Bronchus fibroblast of lung (primary cell): ENCODE measurements at places on chromosomes 1 and 21. TPM values are rescaled to one million over a fixed set of nuclear protein-coding genes. Genes with fewer than 3 reads are reported as not detected.

Gene SELP
- not detected in 2 replicates for total RNA-seq

Gene ETNK2
- 7.9 and 8.3 TPM in 2 replicates for total RNA-seq

Gene PTPRU
- total RNA-seq: 18.8 and 29.1 TPM in 2 replicates

Gene HES2
- under 0.01 and 0.15 TPM in 2 replicates for total RNA-seq

Gene ATP6V0B
- 114 and 116 TPM in 2 replicates for total RNA-seq

Gene HENMT1
- total RNA-seq: 2.7 and 3.4 TPM in 2 replicates

Gene IGSF9
- under 0.01 and 0.17 TPM in 2 replicates for total RNA-seq

Gene SELENBP1
- total RNA-seq: 25.9 and 31.4 TPM in 2 replicates

Gene FAM72D
- total RNA-seq: 3.2 and 4.0 TPM in 2 replicates

Gene CFHR1
- 0.17 TPM in 1 of 2 replicates, not detected in the other for total RNA-seq

Gene IGSF3
- total RNA-seq: 0.34 and 0.45 TPM in 2 replicates

Gene PRPF38B
- 8.9 and 9.9 TPM in 2 replicates for total RNA-seq

Gene MROH7
- not detected in 2 replicates for total RNA-seq

Gene HCRTR1
- total RNA-seq: not detected in 2 replicates

Gene OPRD1
- total RNA-seq: not detected in 2 replicates

Gene WNT2B
- total RNA-seq: 0.50 and 0.74 TPM in 2 replicates

Gene SLC19A1
- total RNA-seq: 17.5 and 22.7 TPM in 2 replicates

Gene DIRAS3
- 3.0 and 3.2 TPM in 2 replicates for total RNA-seq
